ENCODE measurements at places on chromosomes 6 and 20.

DNA sequence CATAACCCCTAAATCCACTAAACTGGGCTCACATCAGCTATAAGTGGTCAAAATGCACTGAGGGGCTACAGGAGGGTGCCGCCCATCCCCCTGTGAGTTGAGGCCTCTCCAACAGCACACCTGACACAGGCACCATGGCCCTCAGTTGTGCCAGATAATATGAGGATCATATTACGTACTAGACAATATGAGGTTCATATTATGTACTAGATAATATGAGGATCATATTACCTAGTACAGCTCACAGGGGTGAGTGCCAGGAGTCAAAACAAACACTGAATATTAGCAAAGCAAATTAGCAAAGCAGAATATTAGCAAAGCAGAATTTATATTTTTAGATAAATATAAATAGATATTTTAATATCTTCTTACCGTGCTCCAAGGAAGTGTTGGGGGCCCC lies 35.3 kb downstream of the CD24 start:
- no peak for DNase-seq

DNA sequence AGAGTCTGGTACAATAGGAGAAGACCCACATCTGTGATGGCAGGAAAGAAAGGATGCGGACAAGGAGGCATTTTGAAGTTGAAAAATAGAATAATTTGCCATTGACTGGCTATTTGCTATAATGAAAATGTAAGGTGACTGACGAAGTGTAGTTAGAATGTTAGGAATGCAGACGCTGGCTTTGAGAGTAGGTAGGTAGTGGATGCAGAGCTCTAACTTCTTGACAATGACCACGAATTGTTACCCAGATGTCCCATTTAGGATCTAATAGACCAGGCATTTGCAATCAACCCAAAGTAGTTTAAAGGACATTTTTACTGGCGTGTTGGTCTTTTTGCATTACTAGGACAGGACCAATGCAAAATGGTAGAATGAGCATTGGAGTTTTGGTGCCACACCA lies 14.2 kb downstream of the MLIP start:
- no peak for DNase-seq

GRCh38 chr20:24449026-24449720 lies 20.3 kb upstream of the SYNDIG1 start:
- DNase-seq: no peak

- DNase-seq: no peak
Observed at GRCh38 chr6:107769053-107769658, 55.0 kb downstream of the SCML4 start.

DNA sequence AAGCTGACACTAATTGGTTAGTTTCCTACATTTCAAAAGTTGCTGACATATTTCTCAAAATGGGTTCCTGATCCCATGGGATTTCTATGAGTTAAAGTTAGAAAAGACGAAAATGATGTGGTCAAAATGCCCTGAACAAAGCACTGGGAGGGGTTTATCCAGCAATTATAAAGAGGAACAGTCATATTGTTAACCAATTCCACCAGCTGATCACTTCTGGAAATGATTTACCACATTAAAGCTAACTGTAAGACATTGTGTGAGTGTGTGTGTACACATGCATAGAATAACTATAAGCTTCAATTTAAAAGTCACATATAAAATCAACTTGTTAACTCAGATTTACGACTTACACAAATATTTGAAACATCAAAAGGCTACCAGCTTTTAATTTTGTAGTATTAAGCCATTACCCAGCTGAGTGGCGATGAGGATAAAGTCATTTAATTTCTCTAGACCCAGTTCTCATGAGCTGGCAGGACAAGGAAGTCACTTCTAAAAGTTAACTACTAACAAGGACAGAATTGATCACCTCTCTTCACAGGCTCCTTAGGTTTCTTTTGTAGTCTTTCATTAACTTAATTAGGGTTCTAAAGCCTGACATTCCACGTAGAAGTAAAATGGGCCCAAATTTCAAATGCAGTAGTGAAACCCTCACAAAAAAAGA lies 40.4 kb downstream of the MAN1A1 start:
- no peak for DNase-seq

DNA sequence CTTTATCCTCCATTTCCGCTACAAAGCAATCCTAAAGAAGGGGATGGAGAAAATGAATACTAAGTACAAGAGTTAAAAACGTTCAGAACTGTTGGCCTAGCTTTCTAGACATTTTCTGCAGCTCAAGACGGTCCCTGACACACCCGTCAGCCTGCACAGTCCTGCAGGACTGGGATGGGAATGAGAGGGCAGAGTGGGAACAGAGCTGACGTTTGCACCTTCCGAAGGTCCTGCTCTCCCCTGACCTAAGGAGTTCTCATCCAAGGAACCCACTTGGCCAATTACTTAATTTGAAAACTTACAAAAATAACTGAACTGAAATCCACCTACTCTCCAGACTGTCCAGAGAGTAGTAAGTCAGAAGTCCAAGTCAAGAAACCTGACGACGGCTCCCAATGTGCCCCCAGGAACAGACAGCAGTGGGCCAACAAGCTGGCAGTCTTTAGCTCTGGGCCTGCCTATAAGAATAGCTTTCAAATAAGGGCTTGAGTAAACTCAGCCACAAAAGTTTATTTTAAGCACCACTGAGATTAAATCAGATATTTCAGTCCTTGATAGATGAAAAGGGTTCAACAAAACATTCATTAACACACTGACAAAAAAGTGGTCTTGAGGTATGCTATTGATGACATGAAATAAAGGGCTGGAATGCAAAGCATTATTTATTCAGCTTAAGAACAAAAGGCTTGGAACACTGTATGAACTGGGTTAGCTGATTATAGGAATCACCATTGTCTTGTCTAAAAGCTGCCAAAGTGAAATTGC lies 76.8 kb downstream of the CNKSR3 start:
- DNase-seq: no peak

DNA sequence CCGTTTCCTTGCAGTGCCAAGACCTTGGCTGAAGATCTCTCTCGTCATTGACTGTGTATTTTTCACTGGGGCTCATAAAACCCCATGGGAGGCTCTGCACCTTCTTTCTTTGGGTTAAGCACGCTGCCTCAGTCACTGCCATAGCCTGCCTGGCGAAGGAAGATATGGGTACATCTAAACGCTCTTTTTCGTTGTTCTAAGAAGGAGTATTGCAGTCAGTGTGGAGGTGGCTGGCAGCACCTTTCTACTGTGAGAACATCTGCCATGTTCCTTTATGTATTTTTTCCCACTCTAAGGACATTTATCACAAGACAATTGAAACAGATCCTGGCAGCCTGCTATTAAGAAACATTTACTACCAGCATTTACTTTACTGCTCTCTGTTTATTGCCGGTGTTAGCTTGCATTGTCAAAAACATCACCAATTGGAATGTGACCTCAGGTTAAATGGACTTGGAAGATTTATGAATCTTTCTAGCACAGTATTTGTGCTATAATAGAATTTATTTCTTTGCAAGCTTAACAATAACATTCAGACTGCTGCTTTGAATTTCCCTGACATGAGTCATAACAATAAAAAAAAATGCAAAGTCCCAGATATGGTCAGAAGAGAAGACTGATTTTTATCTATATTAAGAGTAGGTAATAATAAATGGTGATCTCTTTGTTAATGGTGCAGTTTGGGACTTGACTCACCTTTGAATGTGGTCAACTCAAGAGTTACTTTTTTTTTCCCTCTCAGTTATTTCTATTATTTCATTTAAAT lies 62.2 kb upstream of the CLDN20 start:
- no peak for DNase-seq

GRCh38 chr6:91428296-91428695 lies 841.4 kb upstream of the MAP3K7 start:
- no peak for DNase-seq

- DNase-seq: no peak
Observed at GRCh38 chr20:61757678-61758563, 307.8 kb downstream of the TAF4 start.

GRCh38 chr6:3765415-3765814 lies 13.9 kb upstream of the PXDC1 start:
- no peak for DNase-seq

DNA sequence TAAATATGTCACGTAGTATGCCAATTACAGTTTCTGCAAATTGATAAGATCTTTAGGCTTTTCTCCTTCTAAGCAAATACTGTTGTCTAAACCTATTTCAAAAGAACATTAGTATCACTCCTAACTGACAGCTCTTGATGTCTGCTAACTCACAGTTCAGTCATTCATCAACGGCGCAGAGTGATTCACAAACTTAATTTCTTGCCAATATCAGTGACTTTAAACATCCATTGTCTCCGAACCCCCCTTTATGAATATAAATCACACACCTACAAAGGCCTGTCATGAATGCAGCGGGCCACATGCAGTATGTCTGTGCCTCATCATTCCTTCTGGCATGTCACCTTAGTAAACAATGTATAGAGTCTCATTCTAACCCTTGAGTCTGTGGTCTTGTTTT lies 420.6 kb downstream of the CDC5L start:
- DNase-seq: no peak

DNA sequence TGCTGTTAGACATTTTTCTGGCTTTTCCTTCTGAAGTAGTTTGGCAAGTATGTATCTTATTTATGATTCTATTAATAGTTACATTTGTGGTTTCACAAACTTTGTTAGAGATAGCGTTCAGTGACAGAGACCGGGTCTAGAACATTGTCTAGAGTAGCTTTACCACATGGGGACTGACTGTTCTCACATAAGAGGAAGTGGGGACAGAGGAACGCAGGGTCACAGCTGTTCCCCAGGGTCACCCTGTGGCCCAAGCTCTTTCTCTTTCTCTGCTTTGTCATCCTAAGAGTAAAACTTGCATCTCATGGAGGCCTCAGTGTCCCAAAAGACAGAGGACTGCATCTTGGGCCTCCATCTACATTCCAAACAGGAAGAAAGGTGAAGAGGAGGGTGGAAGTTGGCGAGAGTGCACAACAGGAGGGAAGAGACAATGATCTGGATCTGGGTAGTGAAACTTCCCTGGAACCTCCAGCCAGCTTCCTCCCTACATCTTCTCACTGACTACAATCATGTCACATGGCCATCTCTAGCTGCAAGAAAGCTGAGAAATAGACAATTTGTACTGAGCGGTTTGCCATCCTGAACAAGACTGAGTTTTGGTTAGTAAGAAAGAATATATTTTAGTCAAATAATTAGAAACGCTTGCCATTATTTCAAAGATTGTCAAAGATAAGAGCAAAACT lies 645.8 kb upstream of the ARID1B start:
- DNase-seq: no peak
